Choroid plexus epithelial cell (primary cell): ENCODE measurements at places on chromosomes 6 and 20.
A peak's percentile ranks its signal among the peaks of the same experiment; 100 is the strongest.

DNA sequence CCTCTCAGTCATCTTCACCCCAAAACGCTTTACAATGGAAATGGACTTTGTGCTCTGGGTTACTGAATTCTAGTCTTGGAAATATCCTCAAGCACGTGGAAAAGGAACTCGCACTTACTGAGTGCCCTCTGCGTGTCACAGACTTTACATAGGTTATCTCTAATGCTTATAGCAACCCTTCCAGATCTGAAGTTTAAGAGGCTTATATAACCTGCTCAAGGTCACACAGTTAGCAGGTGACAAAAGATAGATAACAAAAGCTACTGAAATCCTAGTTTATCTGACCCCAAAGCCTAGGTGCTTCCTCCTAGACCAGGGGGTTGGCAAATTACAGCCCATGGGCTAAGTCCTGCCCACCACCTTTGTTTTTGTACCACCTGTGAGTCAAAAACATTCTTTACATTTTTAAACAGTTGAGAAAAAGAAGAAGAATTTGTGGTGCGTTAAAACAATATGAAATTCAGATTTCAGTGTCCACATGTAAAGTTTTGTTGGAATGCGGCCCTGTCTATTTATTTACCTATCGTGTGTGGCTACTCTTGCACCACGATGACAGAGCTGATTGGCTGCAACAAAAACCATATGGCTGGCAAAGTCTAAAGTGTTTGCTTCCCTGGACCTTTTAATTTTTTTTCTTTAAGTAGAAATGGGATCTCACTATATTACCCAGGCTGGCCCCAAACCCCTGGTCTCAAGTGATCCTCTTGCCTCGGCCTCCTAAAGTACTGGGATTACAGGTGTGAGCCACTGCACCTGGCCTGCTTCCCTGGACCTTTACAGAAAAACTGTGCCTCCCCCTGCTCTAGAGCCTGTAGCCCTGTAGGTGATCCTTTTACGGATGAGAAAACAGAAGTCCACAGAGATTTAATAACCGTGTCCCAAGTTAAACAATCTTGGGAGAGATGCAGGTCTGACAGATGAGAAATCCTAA lies 110.2 kb upstream of the RREB1 start:
- DNase-seq = peak; percentile 15

GRCh38 chr6:111030008-111031007 lies 48.5 kb downstream of the RPF2 start:
- DNase-seq = peak; percentile 45

- DNase-seq = peak; percentile 8
These were observed 379.3 kb downstream of the CD109 start for GRCh38 chr6:74075323-74075722.

DNA sequence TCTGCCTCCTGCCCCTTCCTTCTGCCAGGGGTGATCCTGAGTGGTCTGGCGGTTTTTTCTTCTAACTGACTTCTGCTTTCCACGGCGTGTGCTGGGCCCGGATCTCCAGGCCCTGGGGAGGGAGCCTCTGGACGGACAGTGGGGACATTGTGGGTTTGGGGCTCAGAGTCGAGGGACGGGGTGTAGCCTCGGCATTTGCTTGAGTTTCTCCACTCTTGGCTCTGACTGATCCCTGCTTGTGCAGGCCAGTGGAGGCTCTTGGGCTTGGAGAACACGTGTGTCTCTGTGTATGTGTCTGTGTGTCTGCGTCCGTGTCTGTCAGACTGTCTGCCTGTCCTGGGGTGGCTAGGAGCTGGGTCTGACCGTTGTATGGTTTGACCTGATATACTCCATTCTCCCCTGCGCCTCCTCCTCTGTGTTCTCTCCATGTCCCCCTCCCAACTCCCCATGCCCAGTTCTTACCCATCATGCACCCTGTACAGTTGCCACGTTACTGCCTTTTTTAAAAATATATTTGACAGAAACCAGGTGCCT lies 10.2 kb downstream of the SLC29A1 start:
- no peak for DNase-seq

DNA sequence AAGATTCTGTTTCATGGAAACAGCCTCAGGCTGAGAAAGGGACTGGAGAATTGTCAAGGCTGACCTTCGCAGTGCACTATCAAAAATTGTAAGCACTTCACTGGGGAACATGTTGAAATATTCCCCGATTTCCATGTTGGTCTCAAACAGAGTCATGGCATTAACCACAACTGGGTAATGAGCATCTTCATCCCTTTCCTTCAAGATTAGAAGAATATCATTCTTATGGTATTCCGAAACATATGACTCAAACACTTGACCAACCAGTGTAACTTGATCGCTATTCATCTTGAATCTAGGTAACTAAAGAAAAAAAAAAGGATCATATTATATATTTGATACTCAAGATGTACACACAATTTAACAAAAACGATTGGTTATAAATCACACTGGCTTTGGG lies 3.5 kb downstream of the MCM9 start:
- DNase-seq = no peak

GRCh38 chr6:165417278-165417865 lies 108.0 kb upstream of the C6orf118 start:
- no peak for DNase-seq

DNA sequence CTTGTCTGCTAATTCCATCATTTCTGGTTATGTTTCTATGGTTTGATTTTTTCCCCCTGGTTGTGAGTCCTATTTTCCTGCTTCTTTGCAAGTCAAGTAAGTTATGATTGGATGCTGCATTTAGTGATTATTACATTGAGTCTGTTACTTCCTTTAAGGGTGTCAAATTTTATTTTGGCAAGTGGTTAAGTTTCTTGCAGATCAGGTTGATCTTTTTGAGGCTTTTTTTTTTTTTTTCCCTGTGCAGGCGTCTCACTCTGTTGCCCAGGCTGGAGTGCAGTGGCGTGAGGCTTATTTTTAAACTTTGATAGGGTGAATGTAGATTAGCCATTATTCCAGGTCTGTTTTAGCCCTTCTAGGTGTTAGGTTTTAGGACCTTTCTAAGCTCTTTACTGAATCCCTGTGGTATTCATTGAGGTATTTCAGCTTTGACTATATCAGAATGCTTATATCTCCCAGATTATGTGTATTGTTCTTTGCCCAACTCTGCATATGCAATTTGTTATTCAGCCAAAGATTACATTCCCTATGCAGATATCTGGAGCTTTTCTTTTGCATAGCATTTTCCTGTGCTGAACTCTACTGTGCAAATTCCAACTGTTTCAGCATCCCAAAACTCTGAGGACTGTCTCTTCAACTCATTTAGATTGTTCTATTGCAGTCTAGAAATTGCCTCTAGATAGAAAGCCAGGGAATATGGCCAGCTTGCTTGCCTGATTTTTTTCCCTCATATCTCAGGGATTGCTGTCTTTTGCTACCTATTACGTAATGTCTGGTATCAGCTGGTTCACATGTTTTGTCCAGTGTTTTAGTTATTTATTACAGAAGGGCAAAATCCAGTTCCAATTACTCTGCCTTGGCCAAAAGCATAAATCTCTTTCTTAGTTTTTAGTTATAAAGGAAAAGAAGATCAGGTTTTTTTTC lies 113.3 kb downstream of the AFG1L start:
- peak; percentile 63 for DNase-seq

- peak; percentile 11 for DNase-seq
These were observed 51.2 kb upstream of the RNF182 start for GRCh38 chr6:13873288-13874190.

GRCh38 chr6:110221738-110222137 lies 41.5 kb downstream of the CDC40 start:
- DNase-seq = peak; percentile 12

- DNase-seq = peak; percentile 43
These were observed 535.4 kb downstream of the EPM2A start for GRCh38 chr6:145199961-145200360.

DNA sequence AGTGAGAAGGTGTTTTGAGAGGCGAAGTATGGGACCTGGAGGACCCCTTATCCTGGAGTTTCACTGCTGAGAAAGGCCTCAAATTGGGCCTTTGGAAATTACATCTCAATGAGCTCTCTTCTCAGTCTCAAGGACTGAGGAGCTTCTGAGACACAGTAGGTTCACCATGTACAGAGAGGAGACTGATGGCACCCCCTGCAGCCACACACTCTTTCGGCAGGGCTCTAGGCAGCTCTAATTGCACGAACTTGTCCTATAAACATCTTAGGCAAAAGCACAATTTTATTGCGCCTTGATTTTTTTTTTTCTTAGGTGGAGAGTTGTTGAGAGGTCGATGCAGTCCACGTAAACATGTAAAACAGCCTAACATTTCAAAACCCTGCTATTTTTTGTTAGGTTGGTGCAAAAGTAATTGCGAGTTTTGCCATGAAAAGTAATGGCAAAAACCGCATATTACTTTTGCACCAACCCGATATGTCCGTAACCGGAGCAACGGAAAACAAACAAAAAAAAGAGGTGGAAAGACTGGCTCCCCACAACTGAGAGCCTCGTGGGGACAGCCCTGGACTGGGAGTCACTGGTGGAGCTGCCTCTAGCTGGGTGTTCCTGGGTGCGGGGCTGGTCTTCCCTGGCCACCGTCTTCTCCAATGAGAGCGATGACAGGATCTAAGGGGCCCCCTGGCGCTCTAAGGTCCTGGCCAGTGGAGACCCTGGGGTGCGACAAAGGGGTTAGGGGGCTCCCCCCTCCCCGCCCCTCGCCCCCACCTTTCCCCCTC lies 84.0 kb upstream of the EYA2 start:
- no peak for DNase-seq

DNA sequence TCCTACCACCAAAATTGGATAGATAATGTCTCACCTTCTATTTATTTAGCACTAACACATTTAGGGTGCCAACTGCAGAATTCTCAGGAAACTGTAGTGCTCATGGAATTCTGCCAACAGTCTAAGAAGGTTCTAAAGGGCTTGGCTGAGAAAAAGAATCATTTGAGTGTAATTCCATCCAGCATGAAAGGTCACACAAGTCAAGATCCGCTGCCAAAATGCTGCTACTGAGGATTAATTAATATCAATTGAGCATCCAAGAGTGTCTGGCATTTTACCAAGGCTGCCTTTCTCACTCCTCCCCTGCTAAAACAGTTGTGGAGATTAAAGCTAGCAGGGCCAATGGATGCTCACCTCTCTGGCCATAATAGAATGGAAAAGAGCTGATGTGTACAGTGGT lies 112.7 kb downstream of the FHL5 start:
- DNase-seq = no peak

DNA sequence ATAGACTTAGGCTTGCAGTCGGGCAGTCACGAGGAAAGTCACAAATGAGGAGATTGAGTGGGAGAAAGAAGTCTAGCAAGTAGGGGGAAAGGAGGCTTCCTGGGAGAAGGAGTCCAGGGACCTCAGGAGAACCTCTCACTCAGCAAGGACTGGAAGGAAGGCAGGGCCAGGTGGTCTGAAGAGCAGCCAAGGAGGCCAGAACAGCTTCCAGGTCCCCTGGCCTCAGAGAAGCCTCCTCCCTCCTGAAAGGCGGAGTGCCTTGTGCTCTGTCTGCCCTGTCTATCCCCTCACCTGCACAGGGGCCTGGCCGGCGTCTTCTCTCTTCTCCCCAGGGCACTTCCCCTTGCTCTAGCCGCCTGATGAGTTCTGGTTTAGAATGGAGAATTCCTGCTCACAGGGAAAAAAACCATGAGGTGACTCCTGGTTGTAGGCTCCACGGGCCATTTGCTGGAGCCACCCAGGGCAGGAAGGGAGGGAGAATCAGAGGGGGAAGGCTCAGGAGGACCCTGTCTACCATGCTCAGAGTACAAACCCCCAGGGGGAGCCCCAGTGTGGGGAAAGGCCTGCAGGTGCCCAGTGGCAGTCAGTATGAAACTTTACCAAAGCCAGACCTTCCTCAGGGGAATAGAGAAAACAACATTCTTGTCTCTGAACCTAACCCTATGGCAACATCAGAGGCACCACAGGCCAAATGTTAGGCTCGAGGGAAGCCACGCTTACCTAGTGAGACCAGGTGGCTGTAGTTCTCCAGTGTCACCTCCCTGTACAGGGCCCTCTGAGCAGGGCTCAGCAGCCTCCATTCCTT lies 11.2 kb downstream of the ZNF337 start:
- no peak for DNase-seq

DNA sequence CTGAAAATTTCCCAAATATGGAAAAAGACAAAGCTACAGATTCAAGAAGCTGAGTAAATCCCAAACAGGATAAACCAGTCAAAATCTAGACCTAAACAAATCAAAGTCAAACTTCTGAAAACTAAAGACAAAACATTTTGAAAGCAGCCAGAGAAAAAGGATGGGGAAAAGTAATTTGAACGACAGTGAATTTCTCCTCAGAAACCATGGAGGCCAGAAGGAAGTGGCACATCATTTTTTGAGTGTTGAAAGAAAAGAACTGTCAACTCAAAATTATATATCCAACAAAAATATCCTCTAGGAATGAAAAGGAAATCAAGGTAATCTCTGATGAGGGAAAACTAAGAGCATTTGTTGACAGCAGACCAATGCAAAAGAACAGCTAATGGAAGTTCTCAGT lies 6.8 kb downstream of the RAB23 start:
- DNase-seq = no peak

DNA sequence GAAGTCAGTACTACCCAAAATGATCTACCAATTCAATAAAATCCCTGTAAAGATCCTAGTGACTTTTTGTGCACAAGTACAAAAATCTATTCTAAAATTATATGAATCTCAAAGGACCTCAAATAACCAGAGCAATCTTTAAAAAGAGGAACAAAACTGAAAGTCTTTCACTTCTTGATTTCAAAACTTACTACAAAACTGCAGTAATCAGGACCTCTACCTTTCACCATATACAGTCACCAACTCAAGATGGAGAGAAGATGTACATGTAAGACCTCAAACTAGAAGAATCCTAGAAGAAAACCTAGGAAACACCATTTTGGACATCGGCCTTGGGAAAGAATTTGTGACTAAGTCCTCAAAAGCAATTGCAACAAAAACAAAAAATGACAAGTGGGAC lies 109.5 kb upstream of the CD93 start:
- DNase-seq = no peak

GRCh38 chr6:161480421-161481155 lies 206.7 kb upstream of the AGPAT4 start:
- DNase-seq = no peak

DNA sequence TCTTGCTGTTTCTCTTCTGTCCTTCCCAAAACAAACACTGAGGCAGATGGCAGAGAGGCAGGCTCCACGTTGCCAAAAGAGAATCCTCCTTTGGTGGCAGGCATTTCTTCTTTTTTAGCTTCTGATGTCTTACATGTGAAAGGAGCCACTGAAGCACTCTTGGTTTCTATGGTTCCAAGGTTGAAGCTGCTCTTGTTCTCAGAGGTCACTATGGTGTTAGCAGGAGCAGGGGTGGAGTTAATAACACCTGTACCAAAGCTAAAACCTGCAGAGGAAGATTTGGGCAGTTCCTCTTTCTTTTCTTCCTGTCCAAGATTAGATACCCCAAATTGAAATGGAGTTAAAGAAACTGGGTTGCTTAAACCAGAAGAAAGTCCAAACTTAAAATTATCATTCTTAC lies 28.8 kb downstream of the FAM8A1 start:
- DNase-seq = no peak
